ENCODE measurements at places on chromosomes 1 and 21.

DNA sequence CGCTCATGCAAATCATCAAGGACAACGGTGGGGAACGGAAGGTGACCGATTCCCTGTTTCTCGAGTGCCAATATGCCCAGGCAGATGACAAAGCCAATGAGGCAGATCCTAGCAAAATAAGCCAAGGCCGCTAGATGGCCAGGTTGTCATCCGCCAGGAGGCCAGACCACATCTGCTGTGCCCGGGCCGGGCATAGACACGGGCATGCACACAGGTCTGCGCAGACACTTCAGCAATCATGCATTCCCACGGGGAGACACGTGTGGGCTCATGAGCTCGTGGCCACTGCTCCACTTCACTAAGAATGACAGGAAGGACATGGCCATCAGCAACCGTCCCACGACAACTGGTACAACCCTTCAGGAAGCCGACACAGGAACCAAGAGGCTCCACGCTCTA, 23.4 kb downstream of the WDR4 start:
- DNase-seq: no peak

GRCh38 chr1:223258751-223259198, 105.2 kb downstream of the SUSD4 start:
- DNase-seq: no peak

GRCh38 chr1:91806181-91806768, 79.7 kb downstream of the TGFBR3 start:
- no peak for DNase-seq

DNA sequence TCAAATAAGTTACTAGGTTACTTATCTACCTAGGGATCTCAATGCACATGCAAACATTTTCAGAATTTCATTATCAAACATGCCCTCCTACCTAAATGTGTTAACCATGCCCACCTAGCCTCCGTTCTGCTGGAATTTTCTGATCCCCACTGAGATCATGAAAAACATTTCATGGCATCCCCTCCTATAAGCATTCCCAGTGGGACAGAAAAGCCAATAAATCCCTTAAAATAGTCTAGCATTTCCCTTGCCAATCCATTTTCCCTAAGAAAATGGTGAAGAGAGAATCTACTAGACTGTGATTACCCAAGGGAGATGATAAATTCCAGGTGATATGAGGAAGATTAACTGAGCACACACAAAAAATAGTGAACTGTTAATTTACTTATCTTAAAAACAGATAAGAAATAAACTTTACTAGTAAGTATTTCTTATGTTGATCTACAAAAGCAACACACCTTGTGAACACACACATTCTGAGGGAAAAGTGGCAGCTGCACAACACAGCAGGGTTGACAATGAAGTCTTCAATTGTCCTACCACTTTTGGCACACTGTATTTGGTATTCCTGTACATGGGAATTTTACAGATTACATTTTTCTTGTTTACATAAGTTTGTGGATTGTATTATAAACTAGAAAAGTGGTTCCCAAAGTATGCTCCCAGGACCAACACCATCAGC, 49.6 kb downstream of the ARID4B start:
- no peak for DNase-seq

DNA sequence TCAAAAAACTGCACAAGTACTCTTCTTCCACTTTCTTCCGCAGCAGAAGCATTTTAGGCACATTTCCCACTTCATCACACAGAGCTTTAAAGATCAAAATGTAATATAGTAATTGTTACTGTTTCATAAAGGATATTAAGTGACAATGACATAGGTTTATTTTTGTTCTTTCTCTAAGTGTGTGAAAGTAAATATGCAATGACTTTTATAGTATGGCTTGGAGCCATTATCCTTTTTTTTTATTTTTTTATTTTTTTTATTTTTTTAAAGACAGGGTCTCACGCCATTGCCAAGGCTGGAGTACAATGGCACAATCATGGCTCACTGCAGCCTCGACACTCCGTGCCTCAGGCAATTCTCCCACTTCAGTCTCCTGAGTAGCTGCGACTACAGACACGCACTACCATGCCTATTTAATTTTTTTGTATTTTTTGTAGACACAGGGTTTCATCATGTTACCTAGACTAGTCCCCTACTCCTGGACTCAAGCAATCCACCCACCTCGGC, 7.0 kb downstream of the TRIM33 start:
- DNase-seq: no peak

DNA sequence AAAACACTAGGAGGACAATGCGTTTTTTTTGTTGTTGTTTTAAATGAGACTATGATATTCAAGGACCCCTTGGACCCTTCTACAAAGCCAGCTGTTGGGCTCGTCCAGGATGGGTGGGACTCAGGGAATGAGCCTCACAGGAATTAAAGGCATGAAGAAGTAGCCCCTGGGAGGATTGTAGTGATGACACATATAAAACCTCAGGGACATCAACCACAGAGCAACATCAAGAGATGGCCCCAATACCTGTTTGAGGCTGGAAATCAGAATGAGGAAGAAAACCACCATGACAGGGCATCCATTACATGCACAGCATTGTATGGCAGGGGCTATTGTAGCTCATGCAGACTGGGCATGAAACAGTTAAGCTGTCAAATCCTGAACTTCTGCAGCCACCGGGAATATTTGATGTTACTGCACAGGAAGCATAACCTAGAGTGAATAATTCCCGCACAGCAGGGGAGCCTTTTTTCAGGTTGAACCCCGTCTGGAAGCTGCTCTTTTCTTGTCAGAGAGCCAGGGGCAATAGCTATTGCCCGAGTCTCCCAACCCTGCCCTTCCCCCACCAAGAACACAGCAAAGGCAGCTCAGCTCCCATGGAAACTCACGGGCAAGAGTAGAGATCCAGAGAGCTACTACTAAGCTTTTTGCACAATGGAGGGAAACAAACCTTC, 140.2 kb upstream of the FGGY start:
- no peak for DNase-seq

Measured in small intestine (tissue), 16 donors.